ENCODE measurements at places on chromosomes 2 and 18. TPM values are rescaled to one million over a fixed set of nuclear protein-coding genes. Genes with fewer than 3 reads are reported as not detected.

DNA sequence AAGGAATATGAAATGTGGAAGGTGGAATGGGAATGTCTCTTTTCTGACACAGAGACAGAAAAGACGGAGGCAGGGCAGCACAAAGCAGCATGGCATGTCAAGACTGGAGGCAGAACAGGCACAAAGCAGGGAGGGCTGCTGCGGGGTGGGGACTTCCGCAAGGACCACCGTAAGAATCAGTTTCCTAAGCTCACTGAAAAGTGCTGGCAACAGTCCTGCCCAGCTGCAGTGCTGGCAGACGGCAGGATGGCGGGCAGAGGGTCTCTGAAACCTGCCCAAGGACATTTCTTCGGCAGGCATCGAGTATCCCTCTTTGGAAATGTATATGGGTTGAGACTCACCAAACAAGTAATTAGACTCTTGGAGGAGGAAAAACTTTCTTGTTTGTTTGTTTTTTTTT is 54.9 kb downstream of the FAM178B start:
- H3K27me3 ChIP-seq: no peaks in the 10 kb centered on the region
- no peaks in the 10 kb centered on the region for H3K4me1 ChIP-seq
- no peaks in the 10 kb centered on the region for H3K36me3 ChIP-seq
- peak; percentile 23 for DNase-seq

DNA sequence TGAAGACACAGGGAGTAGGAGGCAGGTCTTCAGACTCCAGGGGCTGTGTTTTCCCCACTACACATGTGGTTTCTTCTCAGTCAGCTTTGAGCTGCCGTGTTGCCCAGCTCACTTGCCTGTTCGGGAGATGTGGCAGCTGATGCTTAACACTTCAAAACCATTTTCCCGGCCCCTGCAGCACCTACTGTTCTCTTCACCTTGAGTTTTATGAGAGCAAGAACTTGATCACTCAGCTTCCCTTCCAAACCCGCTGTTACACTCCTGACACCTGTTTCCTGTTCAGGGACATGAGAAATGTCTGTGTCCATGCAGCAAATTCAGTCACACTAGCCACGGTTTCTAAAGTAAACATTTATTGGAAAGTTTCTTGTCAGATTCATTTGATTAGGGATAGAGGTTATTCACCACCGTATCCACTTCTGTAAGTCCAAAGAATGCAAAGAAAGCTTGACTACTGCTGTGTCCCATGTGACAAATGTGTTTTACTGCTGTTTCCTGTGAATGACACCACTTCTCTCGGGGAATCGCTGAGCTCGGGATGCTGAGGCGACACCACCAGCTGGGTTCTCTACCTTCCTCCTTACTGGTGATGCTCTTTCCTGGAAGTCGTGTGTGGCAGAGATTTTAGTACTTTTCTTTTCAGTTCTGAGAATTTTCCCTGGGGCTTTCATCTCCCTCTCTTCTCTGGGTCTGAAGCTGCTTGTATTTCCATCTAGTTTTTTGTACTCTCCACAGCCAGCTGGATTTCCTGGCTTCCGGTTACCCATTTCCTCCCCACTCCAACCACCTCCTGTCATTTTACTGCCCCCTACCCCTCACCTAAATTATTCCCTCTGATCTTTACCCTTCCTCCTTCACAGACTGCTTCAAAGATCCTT is 91.7 kb downstream of the KLF7 start:
- DNase-seq: peak; percentile 51
- peaks cover 8% of the 10 kb centered on the region for H3K4me1 ChIP-seq
- H3K27ac ChIP-seq: no peak overlapping the region

- no peak overlapping the region for H3K4me3 ChIP-seq
- DNase-seq: no peak
- no peak overlapping the region for H3K27ac ChIP-seq
- no peaks in the 10 kb centered on the region for H3K36me3 ChIP-seq
- no peaks in the 10 kb centered on the region for H3K4me1 ChIP-seq
These were observed 112.2 kb downstream of the ZFP36L2 start for GRCh38 chr2:43114210-43114609.

DNA sequence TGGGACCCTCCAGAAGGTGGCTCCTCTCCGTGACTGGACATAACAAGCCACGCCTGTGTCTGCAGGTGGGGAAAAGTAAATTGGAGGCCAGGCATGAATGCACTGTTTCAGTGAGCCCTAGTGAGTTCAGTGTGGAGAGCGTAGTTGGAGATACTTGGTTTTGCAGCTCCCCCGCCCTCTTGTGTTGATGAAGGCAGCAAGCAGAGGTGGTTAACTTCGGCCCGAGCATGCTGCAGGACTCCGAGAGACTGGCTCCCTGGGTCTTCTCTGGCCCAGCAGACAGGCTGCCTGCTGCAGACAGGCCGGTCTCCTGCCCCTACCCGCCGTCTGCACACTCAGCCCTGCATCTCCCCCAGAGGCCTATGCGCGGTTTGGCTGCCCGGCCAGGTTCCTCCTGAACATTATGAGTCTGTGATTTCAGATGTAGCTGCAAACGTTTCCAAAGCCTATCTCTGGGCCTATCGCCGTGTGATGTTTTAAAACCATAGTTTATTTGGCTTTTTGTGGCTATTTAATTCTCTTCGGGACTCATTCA is 102.4 kb downstream of the LDLRAD4 start:
- no peak for DNase-seq
- H3K4me1 ChIP-seq: peaks cover 2% of the 10 kb centered on the region
- H3K27me3 ChIP-seq: no peaks in the 10 kb centered on the region
- no peak overlapping the region for H3K27ac ChIP-seq

The COBLL1 gene
- 20.2 TPM for polyA plus RNA-seq

The CD8B2 gene
- polyA plus RNA-seq: not detected

The RAX gene
- not detected for polyA plus RNA-seq

The ARHGAP15 gene
- polyA plus RNA-seq: 9.8 TPM
